ENCODE measurements at places on chromosomes 1 and 21.

- no peaks in the 10 kb centered on the region for H3K36me3 ChIP-seq
- H3K27me3 ChIP-seq: no peaks in the 10 kb centered on the region
- no peak overlapping the region for H3K27ac ChIP-seq
These were observed 52.1 kb downstream of the ZSCAN20 start for GRCh38 chr1:33524586-33524985.

- H3K4me3 ChIP-seq: no peak overlapping the region
- no peak overlapping the region for H3K27ac ChIP-seq
- DNase-seq: no peak
- H3K4me1 ChIP-seq: no peaks in the 10 kb centered on the region
- H3K27me3 ChIP-seq: no peaks in the 10 kb centered on the region
These were observed 290.1 kb downstream of the DUSP10 start for GRCh38 chr1:221451741-221452140.

GRCh38 chr1:212497553-212497952, 64.8 kb downstream of the NENF start:
- no peak overlapping the region for H3K27ac ChIP-seq
- H3K36me3 ChIP-seq: no peaks in the 10 kb centered on the region
- no peaks in the 10 kb centered on the region for H3K4me1 ChIP-seq

DNA sequence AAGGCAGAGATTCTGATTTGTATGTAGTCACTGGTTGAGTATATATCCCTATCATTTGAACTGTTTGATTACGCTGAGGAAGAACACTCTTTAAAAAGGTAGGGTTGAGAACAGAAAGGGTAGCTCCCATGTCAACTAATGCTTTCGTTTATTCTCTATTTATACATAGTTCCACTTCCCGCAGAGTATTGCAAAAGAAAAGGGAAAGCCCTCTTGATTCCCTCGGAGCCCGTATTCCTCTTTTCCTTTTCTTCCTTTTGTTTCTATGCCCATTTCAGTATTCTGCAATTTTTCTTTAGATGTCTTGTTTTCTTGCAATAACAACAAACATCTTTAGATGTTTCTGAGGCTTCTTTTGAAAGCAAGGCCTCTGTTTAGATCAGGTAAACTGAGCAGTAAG, 78.2 kb downstream of the DNTTIP2 start:
- no peaks in the 10 kb centered on the region for H3K27me3 ChIP-seq
- no peaks in the 10 kb centered on the region for H3K36me3 ChIP-seq
- H3K4me1 ChIP-seq: no peaks in the 10 kb centered on the region
- no peak overlapping the region for H3K27ac ChIP-seq
- H3K4me3 ChIP-seq: no peak overlapping the region
- no peak for DNase-seq

DNA sequence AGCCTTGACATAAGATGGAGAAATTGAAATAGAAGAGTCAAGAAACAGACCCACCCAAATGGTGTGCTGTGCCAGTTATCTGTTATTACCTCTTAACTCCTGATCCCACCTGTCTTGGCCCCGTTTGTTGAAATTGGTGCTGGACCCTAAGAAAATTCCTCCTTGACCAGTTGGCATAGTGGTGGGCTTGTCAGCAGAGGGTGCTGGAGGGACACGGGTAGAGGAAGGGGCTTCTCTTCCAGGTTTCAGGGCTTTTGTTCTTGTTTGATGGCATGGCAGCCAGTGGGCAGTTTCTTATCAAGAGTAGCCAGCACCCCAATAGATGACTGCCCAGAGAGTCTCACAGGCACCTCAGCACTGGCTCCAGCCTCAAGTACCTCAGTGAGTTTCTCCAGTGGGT, 51.6 kb downstream of the PCBP3 start:
- H3K36me3 ChIP-seq: no peaks in the 10 kb centered on the region
- H3K27me3 ChIP-seq: no peaks in the 10 kb centered on the region
- DNase-seq: no peak
- no peak overlapping the region for H3K27ac ChIP-seq

Data from aorta (tissue), 5 donors.